ENCODE measurements at places on chromosomes 5 and 9.

GRCh38 chr9:19342947-19343346 lies 37.1 kb downstream of the RPS6 start:
- DNase-seq = no peak

- no peak for DNase-seq
Measured at GRCh38 chr9:96378187-96378586, 5.3 kb downstream of the SLC35D2 start.

- DNase-seq = no peak
Measured at GRCh38 chr5:90071066-90071465, 338.5 kb downstream of the CETN3 start.

- DNase-seq = no peak
Measured at GRCh38 chr5:133641683-133642082, 29.3 kb upstream of the FSTL4 start.

GRCh38 chr9:74132986-74133385 lies 364.1 kb upstream of the RORB start:
- DNase-seq = no peak

GRCh38 chr5:181218795-181219124 lies 4.3 kb upstream of the TRIM41 start:
- no peak for DNase-seq

GRCh38 chr9:93517331-93517730 lies 59.1 kb upstream of the PHF2 start:
- no peak for DNase-seq

GRCh38 chr5:137822158-137822764 lies 45.4 kb upstream of the MYOT start:
- peak; percentile 4 for DNase-seq

DNA sequence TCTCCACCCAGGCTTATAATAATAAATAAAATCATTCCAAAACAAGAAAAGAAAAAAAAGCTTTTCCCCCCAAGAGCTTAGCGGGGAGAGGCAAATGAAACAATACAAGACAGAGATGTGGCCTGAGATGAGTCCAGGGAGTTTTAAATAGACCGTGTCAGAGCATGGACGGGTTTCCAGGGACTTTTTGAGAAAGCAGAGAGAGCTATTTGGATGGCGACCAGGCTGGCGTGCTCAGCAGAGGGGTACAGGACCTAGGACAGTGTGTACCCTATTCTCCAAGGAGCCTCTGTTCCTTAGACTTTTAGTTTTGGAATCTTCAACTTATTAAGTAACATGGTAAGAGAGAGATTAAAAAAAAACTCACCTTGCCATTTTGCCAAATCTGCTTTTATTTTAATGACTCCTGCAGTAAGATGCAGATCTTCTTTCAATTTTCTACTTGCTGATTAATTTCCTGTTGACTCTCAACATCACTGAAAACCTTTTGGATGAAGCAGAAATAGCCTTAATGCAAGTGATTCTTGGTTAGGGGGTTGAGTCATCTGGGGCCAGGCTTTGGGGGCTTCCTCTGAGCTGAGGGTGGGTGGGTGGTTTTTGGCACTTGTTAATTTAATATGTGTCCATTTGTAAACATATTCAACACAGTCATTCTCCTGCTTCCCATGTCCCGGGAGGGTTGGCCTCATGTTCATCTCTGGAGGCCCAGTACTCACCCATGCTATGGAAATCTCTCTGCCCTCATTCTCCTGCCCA lies 49.6 kb upstream of the OSMR start:
- no peak for DNase-seq

Data from natural killer cell (primary cell).